ENCODE measurements at places on chromosomes 2 and 18. TPM values are rescaled to one million over a fixed set of nuclear protein-coding genes. Genes with fewer than 3 reads are reported as not detected.

Gene CD207
- total RNA-seq = not detected

DNA sequence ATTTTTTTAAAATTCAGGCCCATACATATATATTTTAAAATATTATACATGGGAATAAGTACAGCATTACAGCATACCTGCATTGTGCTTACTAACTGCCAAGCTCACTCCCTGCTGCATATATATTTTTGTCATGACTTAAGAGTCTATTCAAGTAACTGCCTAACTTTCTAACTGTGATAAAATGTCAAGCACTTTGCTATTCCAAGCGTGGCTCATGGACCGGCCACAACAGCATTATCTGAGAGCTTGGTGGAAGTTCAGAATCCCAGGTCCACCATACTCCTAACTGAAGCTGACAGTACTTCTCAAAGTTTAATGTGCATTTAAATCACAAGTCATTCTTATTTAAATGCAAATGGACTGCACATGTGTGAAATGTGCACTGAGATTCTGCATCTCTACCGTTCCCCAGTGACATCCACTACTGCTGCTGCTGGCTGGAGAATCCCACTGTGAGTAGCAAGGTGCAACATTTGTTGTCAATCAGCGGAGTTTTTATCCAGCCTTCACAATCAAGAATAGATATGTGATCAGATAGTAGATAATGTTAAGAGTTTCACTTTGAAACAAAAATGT lies 79.1 kb downstream of the DYM start:
- no peaks in the 10 kb centered on the region for H3K4me1 ChIP-seq
- DNase-seq = no peak
- no peak overlapping the region for H3K27ac ChIP-seq
- H3K27me3 ChIP-seq = no peaks in the 10 kb centered on the region
- peaks cover 23% of the 10 kb centered on the region for H3K36me3 ChIP-seq

Gene PTPN4
- total RNA-seq = 49.1 TPM

GRCh38 chr2:36553683-36554082 lies 44.3 kb downstream of the FEZ2 start:
- H3K36me3 ChIP-seq = peaks cover 28% of the 10 kb centered on the region
- no peak overlapping the region for H3K4me3 ChIP-seq
- no peak overlapping the region for H3K27ac ChIP-seq
- DNase-seq = no peak
- H3K4me1 ChIP-seq = peaks cover 31% of the 10 kb centered on the region

DNA sequence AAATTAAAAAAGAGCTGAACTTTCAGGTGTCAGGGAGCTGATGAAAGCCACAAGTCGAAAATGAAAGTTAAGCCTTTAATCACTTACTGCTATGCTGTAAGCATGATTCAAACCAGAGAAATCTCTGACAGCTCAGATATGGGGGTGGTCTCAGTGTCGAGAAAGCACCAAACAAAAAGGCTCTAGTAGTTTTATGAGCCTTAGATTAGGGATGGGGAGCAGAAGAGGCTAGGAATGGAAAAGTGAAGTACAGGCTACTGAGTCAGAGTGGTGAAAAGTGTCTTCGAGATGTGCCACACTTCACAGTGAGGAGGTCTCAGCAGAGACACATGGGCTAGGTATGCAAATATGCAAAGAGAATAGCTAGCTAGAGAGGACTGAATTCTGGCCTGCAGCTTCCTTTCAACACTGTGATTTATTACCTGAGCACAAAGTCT lies 482.2 kb downstream of the SPAG16 start:
- no peak for DNase-seq
- H3K4me3 ChIP-seq = no peak overlapping the region
- H3K36me3 ChIP-seq = no peaks in the 10 kb centered on the region
- no peak overlapping the region for H3K27ac ChIP-seq
- no peaks in the 10 kb centered on the region for H3K27me3 ChIP-seq
- H3K4me1 ChIP-seq = peaks cover 18% of the 10 kb centered on the region

GRCh38 chr2:133568172-133568571 lies at the start of gene NCKAP5:
Gene NCKAP5, minus strand, starts transcription at chr2:133568463. Its CDS starts 50,937 bp downstream, at chr2:133517526.
- DNase-seq = no peak
- peaks cover 26% of the 10 kb centered on the region for H3K27me3 ChIP-seq
- no peak within 1 kb of the TSS for H3K27ac ChIP-seq
- H3K4me1 ChIP-seq = peaks cover 7% of the 10 kb centered on the region

GRCh38 chr2:30492185-30492584 lies 45.1 kb downstream of the LCLAT1 start:
- H3K27me3 ChIP-seq = no peaks in the 10 kb centered on the region
- no peak overlapping the region for H3K27ac ChIP-seq
- H3K4me3 ChIP-seq = no peak overlapping the region
- no peak for DNase-seq

GRCh38 chr2:119746836-119747686 lies 12.7 kb upstream of the PTPN4 start:
- peaks cover 71% of the 10 kb centered on the region for H3K27me3 ChIP-seq
- no peak overlapping the region for H3K27ac ChIP-seq
- H3K4me1 ChIP-seq = no peaks in the 10 kb centered on the region

Gene CFAP65
- total RNA-seq = not detected

Gene ASAP2
- 29.7 TPM for total RNA-seq

DNA sequence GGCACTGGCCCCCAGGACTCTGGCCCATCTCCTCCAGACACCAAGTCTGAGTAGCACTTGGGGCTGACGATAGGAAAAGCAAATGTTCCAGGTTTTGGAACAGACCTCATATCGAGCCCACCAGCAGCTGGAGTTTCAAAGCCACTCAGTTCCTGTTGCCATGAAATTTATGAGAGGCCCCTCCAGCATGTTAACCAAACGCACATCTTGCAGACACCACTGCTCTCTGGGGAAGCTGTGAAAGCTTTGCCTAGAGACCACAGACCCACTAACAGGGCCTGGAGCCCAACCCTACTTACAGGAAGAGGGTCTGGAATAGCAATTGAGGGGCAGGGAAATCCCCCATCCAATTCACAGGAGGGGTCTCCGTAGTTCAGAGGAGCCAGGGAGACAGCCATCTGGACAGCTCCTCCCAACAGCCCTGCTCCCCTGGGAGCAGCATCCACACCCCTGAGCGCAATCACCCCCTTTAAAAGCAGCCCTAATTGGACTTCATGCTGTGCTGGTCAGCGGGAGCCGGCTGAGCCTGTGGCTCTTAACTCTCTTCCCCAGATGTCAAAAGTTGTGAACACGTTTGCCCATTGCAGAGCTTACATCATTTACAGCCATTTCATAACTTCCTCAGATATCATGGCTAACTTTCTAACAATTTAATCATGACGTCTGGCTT lies 81.3 kb downstream of the TGFA start:
- DNase-seq = no peak
- H3K27ac ChIP-seq = no peak overlapping the region
- peaks cover 42% of the 10 kb centered on the region for H3K27me3 ChIP-seq
- H3K36me3 ChIP-seq = no peaks in the 10 kb centered on the region
- peaks cover 22% of the 10 kb centered on the region for H3K4me1 ChIP-seq

Gene PID1
- total RNA-seq = 2.1 TPM

DNA sequence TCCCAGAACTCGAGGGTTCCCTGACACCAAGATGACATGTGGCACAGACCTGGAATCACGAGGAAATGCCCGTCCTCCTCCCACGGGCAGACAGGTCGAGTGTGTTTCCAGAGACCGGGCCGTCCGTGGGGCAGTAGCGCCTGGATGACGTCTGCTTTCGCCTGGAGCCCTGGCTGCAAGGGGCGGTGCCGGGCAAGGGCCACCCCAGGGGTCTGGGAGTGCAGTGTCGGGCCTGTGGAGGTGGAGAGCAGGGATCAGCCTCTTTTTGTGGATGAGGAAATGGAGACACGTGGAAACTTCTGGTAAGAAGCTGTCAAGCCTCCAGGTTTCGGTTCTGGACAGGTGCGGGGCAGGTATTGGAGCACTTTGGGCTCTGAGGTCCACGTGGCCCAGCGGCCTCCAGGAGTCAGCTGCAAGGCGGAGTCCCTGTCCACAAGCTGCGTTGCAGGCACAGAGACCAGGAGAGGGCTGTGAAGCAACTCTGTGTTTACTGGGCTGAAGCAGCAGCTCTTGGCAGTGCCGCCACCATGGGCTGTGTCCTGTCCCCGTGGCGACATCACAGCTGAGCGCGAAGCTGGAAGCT lies 25.6 kb downstream of the NFATC1 start:
- H3K4me3 ChIP-seq = no peak overlapping the region
- H3K36me3 ChIP-seq = no peaks in the 10 kb centered on the region
- no peak for DNase-seq
- H3K27me3 ChIP-seq = no peaks in the 10 kb centered on the region
- H3K27ac ChIP-seq = no peak overlapping the region

- H3K4me1 ChIP-seq = peaks cover 2% of the 10 kb centered on the region
- H3K36me3 ChIP-seq = no peaks in the 10 kb centered on the region
- peaks cover 70% of the 10 kb centered on the region for H3K27me3 ChIP-seq
Observed at GRCh38 chr2:117850015-117850414, 35.5 kb downstream of the DDX18 start.

DNA sequence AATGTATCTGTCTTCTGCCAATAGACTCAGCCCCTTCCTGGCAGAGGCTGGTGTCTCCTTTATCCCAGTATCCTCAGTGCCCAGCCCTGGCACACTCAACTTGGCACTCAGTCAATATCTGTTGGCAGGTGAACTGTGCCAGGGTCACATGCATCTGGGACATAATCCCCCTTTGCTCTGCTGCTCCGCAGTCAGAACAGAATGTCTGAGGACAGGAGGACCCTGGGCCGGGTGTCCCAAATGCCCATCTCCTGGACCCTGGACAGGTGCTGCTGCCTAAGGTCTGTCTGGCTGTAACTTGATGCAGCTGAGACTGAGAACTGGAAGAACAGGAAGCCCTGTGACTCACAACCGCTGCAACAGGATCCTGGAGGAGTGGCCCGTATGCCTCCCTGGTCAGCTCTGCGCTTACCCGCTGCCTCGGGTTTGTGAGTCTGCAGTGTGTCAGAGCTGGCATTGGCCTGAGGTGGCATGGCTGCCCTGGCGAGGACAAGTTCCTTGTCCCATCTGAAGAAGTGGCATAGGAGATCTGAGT lies 11.4 kb downstream of the HK2 start:
- no peak for DNase-seq
- peaks cover 2% of the 10 kb centered on the region for H3K36me3 ChIP-seq
- peaks cover 37% of the 10 kb centered on the region for H3K4me1 ChIP-seq

DNA sequence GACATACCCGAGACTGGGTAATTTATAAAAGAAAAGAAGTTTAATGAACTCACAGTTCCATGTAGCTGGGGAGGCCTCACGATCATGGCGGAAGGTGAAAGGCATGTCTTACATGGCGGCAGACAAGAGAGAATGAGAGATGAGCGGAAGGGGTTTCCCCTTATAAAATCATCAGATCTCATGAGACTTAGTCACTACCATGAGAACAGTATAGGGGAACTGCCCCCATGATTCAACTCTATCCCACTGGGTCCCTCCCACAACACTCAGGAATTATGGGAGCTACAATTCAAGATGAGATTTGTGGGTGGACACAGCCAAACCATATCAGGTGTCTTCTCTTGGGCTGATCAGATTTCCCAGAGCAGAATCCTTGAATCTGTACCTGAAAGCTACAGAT lies 617.3 kb upstream of the ID2 start:
- DNase-seq = no peak
- no peaks in the 10 kb centered on the region for H3K36me3 ChIP-seq
- H3K4me1 ChIP-seq = no peaks in the 10 kb centered on the region
- H3K27ac ChIP-seq = no peak overlapping the region
- no peaks in the 10 kb centered on the region for H3K27me3 ChIP-seq
- H3K4me3 ChIP-seq = no peak overlapping the region

Gene ZC3H15
- total RNA-seq = 56.4 TPM
